ENCODE measurements at places on chromosomes 7 and 10. TPM values are rescaled to one million over a fixed set of nuclear protein-coding genes. Genes with fewer than 3 reads are reported as not detected.

- DNase-seq: no peak
These were observed 55.1 kb upstream of the FHIP2A start for GRCh38 chr10:114766470-114766869.

- DNase-seq: no peak
These were observed 59.7 kb upstream of the RAB11FIP2 start for GRCh38 chr10:118106426-118106825.

DNA sequence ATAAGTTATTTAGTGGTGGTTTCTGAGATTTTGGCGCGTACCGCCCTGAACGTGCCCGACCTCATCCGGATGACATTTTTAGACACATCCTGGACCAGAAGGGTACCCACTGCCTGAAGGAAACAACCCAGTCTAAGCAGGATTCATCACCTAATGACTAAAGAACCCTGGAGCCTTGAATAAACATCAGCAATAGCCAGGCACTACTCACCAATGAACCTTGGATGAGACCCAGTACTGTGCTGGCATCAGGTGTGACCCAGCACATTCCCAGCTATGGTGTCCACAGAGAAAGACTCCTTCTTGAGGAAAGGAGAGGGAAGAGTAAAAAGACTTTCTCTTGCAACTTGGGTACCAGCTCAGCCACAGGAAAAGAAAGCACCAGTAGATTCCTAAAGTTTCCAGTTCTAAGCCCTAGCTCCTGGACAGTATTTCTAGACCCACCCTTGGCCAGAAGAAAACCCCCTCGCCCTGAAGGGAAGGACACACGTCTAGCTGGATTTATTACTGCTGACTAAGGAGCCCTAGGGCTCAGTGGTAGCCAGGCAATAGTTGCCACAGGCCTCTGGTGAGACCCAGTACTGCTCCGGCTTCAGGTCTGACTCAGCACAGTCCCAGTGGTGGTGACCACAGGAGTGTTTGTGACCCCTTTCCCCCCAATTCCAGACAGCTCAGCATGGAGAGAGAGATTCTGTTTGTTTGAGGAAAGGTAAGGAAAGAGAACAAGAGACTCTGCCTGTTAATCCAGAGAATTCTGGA, 32.5 kb downstream of the ZNF277 start:
- DNase-seq: no peak

- no peak for DNase-seq
These were observed 46.8 kb downstream of the TES start for GRCh38 chr7:116257156-116257555.

- no peak for DNase-seq
These were observed 655.9 kb upstream of the IGFBP3 start for GRCh38 chr7:46576950-46577349.

GRCh38 chr7:88759230-88760135, at the start of gene ZNF804B:
Gene ZNF804B, plus strand, starts transcription at chr7:88759700. Its CDS starts 277 bp downstream, at chr7:88759977.
- DNase-seq: peak; percentile 72

- DNase-seq: no peak
These were observed 708.9 kb upstream of the ANKRD30A start for GRCh38 chr10:36416513-36416912.

DNA sequence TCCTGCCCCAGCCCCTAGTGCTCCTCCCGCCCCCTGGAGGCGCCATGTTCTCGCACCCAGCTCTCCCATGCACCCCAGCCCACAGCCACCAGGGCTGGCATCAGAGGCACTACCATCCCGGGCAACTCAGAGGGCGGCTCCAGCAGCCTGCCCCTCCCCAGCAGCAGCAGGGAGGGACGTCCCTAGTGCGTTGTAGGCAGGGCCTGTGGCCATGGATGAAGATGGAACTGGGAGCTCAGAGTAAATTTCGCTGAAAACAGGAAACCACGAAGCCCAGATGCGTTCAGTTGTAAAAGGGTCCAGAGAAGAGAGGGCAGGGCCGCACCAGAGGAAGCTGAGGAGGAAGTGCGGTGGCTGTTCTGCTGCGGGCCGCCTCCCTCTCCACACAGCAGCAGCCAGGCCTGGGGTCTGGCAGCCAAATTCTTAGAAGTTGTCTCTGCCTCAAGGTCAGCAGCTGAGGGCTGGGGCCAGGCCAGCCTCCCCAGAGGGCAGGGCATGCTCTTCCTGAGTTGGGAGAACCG, 24.6 kb downstream of the VSIR start:
- peak; percentile 94 for DNase-seq

DNA sequence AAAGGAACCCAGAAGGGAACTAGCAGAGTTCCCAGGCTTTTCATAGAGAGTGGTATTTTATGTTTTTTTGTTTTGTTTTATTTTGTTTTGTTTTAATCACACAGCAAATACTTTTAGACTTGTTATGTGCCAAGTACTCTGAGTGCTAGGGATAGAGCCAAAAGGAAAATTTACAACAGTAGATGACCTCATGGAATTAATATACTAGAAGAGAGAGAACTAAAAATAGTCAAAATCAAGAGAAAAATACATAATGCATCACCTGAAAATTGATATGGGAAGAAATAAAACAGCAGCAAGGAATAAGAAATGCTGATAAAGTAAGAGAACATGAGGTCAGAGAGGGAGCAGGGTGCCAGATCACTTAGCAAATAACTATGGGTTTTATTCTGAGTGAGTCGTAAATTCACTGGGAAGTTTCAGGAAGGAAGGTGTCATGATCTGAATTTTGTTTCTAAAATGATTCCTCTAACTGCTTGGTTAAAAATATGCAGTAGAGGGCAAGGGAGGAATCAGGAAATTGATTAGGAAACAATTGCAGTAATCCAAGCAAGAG, 351.0 kb downstream of the ANKRD7 start:
- DNase-seq: no peak

GRCh38 chr7:15305002-15305600, 256.7 kb downstream of the AGMO start:
- no peak for DNase-seq

DNA sequence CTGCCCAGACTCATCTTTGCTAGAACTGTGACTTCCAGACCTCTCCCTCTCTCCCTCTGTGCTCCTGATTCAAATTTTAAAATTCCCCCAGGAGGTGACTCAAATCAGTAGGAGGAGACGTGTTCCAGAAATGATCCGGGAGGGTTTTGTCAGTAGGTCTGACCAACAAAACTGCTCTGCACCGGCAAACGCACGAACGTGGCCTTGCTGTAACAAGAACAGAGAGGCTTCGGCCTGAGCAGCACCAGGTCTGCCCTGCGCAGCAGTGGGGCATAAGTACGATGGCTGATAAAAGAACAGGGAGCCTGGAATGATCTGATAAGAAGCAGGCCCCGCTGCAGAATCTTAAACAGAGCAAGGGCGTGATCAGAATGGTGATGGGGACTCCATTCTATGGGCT, 152.7 kb upstream of the AUTS2 start:
- DNase-seq: peak; percentile 23

DNA sequence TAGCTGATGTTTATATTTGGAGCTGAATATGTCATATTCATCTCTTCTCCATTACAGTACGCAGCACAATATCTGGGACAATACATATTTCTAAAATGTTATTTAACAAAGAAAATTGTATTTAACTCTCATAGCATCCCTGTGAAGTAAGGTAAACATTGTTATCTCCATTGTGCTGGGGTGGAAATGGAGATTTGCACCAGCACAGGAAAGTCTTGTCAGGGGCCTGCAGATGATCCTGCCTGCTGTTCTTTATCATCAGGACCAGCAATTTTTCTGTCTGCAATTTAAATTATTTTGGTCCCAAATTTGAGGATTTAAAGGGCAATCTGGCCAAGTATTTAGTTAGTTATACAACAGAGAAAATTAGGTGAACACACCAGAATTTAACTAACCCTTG, 144.4 kb downstream of the CPED1 start:
- no peak for DNase-seq

- DNase-seq: no peak
These were observed 25.3 kb downstream of the BCAP29 start for GRCh38 chr7:107605218-107605815.

GRCh38 chr10:50541317-50541716, 82.4 kb downstream of the SGMS1 start:
- DNase-seq: no peak

The LIPK gene
- not detected for polyA plus RNA-seq

The SPOCK2 gene
- 12.8 TPM for polyA plus RNA-seq

The SLC39A12 gene
- polyA plus RNA-seq: 0.05 TPM

The CYP3A4 gene
- 0.16 TPM for polyA plus RNA-seq

The ERVW-1 gene
- polyA plus RNA-seq: 0.07 TPM

The GDF2 gene
- polyA plus RNA-seq: 0.14 TPM

The C10orf105 gene
- polyA plus RNA-seq: 0.09 TPM

The JAKMIP3 gene
- 0.91 TPM for polyA plus RNA-seq

The AS3MT gene
- polyA plus RNA-seq: 35.2 TPM

The CYP26C1 gene
- 0.02 TPM for polyA plus RNA-seq

The RPEL1 gene
- not detected for polyA plus RNA-seq

The SLIT1 gene
- 0.16 TPM for polyA plus RNA-seq

The GSTO2 gene
- 0.43 TPM for polyA plus RNA-seq

The MRPS16 gene
- 80.0 TPM for polyA plus RNA-seq

The RNF148 gene
- polyA plus RNA-seq: 0.09 TPM

The LIPF gene
- polyA plus RNA-seq: 0.57 TPM

The AOAH gene
- 1.1 TPM for polyA plus RNA-seq

The LRRTM3 gene
- 0.02 TPM for polyA plus RNA-seq
